ENCODE measurements at places on chromosomes 1 and 21. TPM values are rescaled to one million over a fixed set of nuclear protein-coding genes. Genes with fewer than 3 reads are reported as not detected.

DNA sequence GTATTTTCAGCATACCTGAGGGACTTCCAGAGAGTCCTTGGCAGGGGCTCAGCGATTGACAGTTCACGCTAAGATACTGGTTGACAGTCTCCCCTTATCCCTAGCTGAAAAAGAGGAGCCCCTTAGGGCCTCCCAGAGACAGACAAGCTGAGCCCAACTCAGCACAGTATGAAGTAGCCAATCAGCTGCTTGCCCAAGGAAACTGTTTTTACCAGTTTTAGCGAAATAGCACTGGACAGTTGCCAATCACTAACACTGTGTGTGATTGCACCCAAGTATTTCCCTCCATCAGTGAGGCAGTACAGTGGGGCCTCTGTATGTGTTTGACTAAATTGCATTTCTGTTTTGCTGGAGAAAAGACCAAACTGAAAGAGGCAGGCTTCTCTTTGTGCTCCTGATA is 27.0 kb downstream of the KHDRBS1 start:
- peaks cover 10% of the 10 kb centered on the region for H3K4me1 ChIP-seq
- no peak overlapping the region for H3K27ac ChIP-seq
- H3K36me3 ChIP-seq: no peaks in the 10 kb centered on the region
- H3K4me3 ChIP-seq: no peak overlapping the region
- no peak for DNase-seq

DNA sequence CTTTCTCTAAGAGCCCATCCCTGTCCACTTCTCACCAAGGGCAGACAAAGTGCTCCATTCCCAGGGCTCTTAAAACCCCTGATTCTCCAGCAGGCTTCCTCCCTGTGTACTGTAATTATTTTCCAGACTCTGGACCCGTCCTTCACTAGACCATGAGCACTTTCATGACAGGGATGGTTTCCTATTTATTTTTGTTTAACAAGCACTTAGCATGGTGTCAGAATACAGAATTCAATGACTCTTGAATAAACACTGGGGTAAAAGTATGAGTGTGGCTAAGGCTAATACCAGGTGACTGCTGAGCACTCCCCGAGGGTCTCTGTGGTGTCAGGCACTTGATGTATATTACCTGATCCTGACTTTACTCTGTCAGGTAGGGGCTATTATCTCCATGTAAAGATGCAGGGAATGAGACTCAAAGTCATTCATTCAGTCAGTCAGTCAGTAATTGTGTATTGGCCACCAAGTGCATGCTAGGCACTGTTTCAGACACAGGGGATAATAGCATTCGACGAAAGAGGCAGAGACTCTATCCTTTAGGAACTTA is 47.2 kb downstream of the C1orf21 start:
- DNase-seq: no peak
- no peaks in the 10 kb centered on the region for H3K27me3 ChIP-seq
- no peaks in the 10 kb centered on the region for H3K36me3 ChIP-seq
- H3K4me3 ChIP-seq: no peak overlapping the region

DNA sequence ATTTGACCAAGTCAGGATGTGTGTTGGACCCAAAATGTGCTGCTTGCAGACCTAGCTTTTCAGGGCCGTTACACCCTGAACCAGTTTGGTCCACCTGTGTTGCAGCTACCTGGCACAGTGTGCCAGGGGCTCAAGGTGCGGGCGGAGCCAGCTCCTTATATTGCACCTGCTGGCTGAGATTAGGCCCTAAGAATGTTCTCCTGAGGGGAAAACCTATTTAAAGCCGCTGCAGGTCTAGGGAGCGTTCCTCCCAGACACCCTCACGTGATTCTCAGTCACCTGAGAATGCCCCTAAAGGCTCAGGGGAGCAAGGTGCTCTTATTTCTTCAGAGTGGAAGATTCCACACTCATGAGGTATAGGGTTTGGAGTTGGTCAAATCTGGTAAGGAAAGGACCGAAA is 12.0 kb downstream of the GSTM3 start:
- H3K36me3 ChIP-seq: no peaks in the 10 kb centered on the region
- H3K27ac ChIP-seq: no peak overlapping the region
- H3K4me1 ChIP-seq: no peaks in the 10 kb centered on the region
- DNase-seq: no peak
- no peaks in the 10 kb centered on the region for H3K27me3 ChIP-seq

DNA sequence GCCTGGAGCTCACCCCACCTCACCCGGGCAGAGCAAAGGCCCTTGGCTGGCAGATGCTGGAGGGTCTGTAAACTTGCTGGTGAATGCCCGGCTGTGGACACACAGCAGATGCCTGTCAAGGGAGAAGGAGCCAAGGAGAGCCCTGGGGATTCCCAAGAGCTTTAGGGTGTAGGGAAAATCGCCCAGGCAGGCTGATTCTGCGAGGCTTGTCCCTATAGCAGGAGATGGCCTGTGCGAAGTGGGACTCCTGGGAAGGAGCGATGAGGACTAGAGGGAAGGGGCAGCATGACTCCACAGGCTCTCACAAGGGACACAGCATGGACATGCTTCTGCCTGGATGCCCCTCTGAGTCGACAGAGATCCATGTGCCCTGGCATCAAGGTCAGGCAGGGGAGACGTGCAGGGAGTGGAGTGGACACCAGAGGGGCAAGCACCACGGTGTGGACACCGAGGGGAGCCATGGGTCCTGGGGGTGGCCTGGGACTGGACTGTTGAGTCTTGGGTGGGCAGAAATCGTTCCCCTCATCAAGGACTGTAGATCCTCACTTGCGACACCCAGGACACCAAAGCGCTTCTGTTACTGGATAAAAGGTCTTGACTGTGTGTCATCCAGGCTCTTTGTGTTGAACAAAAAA is 71.4 kb upstream of the ABCG1 start:
- no peak for DNase-seq
- H3K4me1 ChIP-seq: peaks cover 3% of the 10 kb centered on the region
- H3K36me3 ChIP-seq: no peaks in the 10 kb centered on the region
- H3K4me3 ChIP-seq: no peak overlapping the region

GRCh38 chr1:11059155-11059967 is 457 bp downstream of the SRM start:
- H3K27me3 ChIP-seq: no peaks in the 10 kb centered on the region
- H3K4me1 ChIP-seq: peaks cover 14% of the 10 kb centered on the region
- peak overlapping the region; percentile 68 for H3K27ac ChIP-seq
- H3K4me3 ChIP-seq: peak overlapping the region; percentile 93

GRCh38 chr1:34167389-34167788 is 2.4 kb upstream of the CSMD2 start:
- no peak overlapping the region for H3K4me3 ChIP-seq
- peaks cover 61% of the 10 kb centered on the region for H3K27me3 ChIP-seq
- no peak for DNase-seq
- H3K36me3 ChIP-seq: no peaks in the 10 kb centered on the region
- H3K4me1 ChIP-seq: peaks cover 13% of the 10 kb centered on the region

- H3K4me3 ChIP-seq: no peak overlapping the region
- peaks cover 82% of the 10 kb centered on the region for H3K27me3 ChIP-seq
- no peak overlapping the region for H3K27ac ChIP-seq
- no peaks in the 10 kb centered on the region for H3K4me1 ChIP-seq
- H3K36me3 ChIP-seq: no peaks in the 10 kb centered on the region
These were observed 103.1 kb upstream of the CSF3R start for GRCh38 chr1:36585569-36586548.

GRCh38 chr1:73044241-73045036 is 762.1 kb upstream of the NEGR1 start:
- H3K36me3 ChIP-seq: no peaks in the 10 kb centered on the region
- H3K27ac ChIP-seq: no peak overlapping the region
- DNase-seq: peak; percentile 6
- no peaks in the 10 kb centered on the region for H3K4me1 ChIP-seq

GRCh38 chr21:45611296-45611695 is 32.2 kb upstream of the PCBP3 start:
- peaks cover 12% of the 10 kb centered on the region for H3K27me3 ChIP-seq
- no peaks in the 10 kb centered on the region for H3K36me3 ChIP-seq
- H3K4me3 ChIP-seq: no peak overlapping the region
- H3K4me1 ChIP-seq: no peaks in the 10 kb centered on the region
- DNase-seq: no peak

DNA sequence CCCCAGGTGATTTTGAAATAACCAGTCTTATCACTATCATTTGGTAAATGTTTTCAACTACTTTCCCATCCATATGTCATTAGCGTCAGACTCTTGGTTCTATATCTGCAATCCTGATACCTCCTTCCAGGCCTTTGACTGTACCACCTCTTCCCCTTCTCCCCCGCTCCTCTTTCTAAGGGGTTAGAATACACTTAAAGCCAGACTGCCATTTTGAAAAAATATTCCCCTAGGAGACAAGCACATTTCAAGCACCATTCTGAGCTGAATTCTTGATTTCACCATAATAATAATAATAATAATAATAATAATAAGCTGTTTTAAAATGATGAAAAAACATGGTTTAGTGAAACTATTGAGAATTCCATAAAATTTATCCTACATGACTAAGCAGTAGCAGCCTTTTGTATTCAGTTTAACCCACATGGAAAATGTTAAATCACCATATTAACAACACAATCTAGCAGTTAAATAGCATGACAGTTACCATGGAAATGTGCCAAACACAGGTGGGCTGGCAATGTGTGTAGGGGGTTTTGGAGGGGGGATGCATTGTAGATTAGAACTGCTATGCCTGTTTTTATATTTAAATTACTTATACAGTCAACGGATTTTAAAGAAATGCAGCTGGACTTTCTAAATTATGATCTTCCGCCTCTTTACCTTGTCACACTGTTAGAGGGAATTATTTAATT is 480.2 kb upstream of the DEPDC1 start:
- H3K27me3 ChIP-seq: no peaks in the 10 kb centered on the region
- DNase-seq: no peak
- H3K4me3 ChIP-seq: no peak overlapping the region
- H3K36me3 ChIP-seq: no peaks in the 10 kb centered on the region
- no peak overlapping the region for H3K27ac ChIP-seq

- DNase-seq: no peak
- H3K27me3 ChIP-seq: no peaks in the 10 kb centered on the region
- H3K36me3 ChIP-seq: no peaks in the 10 kb centered on the region
These were observed 39.7 kb upstream of the KCNA3 start for GRCh38 chr1:110714374-110714995.

DNA sequence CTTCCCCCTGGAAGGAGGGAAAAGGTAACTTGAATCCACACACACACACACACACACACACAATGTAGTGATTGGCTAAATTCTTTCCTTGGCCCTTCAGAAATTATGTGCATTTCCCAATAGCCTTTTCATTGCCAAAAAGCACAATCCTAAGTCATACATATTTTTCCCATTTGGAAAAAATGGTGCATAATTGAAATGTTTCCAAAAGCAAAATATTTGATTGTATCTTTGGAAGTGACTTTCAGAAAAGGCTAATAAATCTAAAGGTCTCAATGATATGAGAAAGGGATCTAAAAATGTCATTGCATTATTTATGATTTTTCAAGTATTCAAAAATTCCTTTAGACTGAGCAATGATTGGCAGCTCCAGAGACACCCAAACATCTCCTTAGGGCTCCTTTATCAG is 43.5 kb upstream of the NEK7 start:
- no peak overlapping the region for H3K27ac ChIP-seq
- H3K36me3 ChIP-seq: no peaks in the 10 kb centered on the region
- no peak overlapping the region for H3K4me3 ChIP-seq
- H3K27me3 ChIP-seq: no peaks in the 10 kb centered on the region

- H3K27me3 ChIP-seq: no peaks in the 10 kb centered on the region
- peaks cover 37% of the 10 kb centered on the region for H3K36me3 ChIP-seq
- H3K4me3 ChIP-seq: no peak overlapping the region
- no peaks in the 10 kb centered on the region for H3K4me1 ChIP-seq
These were observed 68.0 kb upstream of the CNTN2 start for GRCh38 chr1:204975021-204975420.

DNA sequence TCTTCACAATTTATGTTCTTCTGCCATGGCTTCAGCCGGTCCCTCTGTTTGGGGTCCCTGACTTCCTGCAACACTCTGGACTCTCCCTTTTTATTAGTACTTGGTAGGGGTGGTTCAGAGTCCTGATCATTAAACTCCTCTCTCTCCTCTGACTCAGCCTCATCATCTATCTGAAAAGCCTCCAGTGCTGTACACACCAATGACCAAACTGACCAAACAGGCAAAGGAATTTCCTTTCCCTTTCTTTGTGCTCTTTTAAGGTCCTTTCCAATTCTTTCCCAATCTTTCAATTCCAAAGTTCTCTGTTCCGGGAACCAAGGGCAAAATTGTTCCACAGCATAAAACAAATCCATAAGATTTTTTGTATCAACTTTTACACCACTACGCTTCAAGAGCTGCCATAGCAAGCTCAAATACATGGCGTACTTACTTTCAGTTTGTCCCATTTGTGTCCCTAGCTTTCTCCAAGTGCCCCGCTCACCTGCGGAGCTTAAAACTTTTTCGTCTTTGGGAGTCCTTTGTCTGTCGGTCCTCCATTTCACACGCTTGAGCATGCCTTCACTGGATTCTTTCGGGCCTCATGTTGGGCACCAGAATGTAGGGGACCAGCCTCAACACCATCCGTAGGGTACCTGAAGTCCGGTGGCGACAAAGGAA is 9.6 kb downstream of the DAP3 start:
- no peaks in the 10 kb centered on the region for H3K27me3 ChIP-seq
- peaks cover 12% of the 10 kb centered on the region for H3K4me1 ChIP-seq
- no peak overlapping the region for H3K4me3 ChIP-seq
- no peak for DNase-seq
- H3K36me3 ChIP-seq: no peaks in the 10 kb centered on the region

GRCh38 chr1:94160811-94161210 is 39.9 kb upstream of the ABCA4 start:
- no peak overlapping the region for H3K4me3 ChIP-seq
- H3K36me3 ChIP-seq: no peaks in the 10 kb centered on the region
- H3K4me1 ChIP-seq: peaks cover 5% of the 10 kb centered on the region

GRCh38 chr1:19605967-19606366 is 38.1 kb upstream of the NBL1 start:
- H3K4me1 ChIP-seq: peaks cover 47% of the 10 kb centered on the region
- H3K36me3 ChIP-seq: peaks cover 7% of the 10 kb centered on the region
- no peaks in the 10 kb centered on the region for H3K27me3 ChIP-seq
- no peak overlapping the region for H3K27ac ChIP-seq

- peaks cover 17% of the 10 kb centered on the region for H3K27me3 ChIP-seq
- DNase-seq: no peak
- peak overlapping the region; percentile 55 for H3K4me3 ChIP-seq
- peaks cover 4% of the 10 kb centered on the region for H3K4me1 ChIP-seq
- H3K27ac ChIP-seq: no peak overlapping the region
These were observed 2.8 kb downstream of the KCNJ9 start for GRCh38 chr1:160083968-160084770.

The CD34 gene
- 79.1 TPM for total RNA-seq

The UMODL1 gene
- total RNA-seq: not detected

The GUCA2B gene
- not detected for total RNA-seq

The OR10J1 gene
- not detected for total RNA-seq

The RAB7B gene
- total RNA-seq: 1.1 TPM

The KCNJ9 gene
- total RNA-seq: not detected

The FNBP1L gene
- total RNA-seq: 21.6 TPM

The DIRAS3 gene
- 9.9 TPM for total RNA-seq

Data from heart left ventricle (tissue), 16 donors.